ENCODE measurements at places on chromosomes 2 and 18.

DNA sequence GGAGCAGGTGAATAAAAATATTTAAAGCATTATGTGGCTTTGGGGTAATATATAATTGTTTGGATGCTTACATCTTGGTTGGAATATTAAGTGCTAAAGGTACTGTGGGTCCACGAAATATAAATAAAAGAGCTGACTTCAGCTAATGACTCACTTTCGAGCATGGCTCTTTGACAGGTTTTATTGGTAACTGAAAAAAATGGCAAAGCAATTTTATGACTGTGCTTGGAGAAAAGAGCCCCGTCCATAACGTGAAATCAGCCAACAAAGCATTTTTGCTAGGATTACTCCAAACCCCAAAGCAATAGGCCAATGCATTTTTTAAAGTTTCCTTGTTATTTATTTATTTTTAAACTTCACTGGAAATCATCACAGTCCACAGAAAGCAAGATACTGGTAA, 397.2 kb upstream of the CDH19 start:
- DNase-seq = no peak

DNA sequence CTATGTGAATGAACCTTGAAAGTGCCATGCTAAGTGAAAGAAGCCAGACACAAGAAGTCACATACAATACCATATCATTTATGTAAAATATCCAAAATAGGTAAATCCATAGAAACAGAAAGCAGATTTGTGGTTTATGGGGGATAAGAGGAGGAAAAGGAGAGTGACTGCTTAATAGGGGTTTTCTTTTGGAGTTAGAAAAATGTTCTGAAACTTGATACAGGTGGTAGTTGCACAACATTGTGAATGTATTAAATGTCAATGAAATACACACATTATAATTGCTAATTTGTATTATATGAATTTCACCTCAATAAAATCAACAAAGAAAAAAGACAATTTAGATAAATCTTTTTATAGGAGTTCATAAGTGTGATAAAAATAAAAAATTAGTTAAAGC, 37.1 kb downstream of the MEMO1 start:
- DNase-seq = no peak

GRCh38 chr2:120360307-120360855, 14.4 kb downstream of the INHBB start:
- no peak for DNase-seq

DNA sequence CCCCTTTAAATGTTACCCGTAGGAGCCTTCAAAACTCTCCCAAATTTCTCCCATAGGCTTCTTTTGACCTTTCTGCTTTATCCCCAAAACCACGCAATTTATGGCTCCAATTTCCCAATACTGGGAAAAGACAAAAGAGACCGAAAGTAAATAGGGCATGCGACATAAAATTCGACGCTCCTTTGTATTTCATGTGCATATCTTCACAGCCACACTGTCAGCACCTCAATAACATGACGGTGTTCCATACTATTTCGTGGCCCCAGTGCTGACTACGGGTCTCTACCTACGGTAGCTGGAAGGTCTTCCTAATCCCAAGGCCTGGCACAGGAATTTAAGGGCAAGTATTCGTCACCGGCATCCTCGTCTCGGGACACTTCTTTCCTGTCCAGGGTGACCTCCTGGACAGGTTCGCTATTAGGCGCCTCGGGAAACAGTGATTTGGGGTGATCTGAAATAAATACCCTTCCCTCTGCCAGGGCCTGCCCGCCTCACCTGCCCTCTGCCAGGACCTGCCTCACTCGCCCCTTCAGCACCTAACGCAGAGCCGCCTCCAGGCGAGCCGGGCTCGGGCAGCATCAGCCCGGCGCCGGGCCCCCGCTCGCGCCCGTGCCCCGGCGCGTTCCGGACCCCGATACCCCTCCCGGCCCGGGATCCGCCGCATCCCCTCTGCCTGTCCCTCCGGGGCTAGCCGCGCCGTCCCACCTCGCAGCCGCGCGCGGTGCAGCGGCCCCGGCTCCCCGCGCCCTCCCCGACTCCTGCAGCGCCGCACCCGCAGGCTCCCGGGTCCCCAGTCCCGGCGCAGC, 680 bp downstream of the DTNB start:
- DNase-seq = no peak

DNA sequence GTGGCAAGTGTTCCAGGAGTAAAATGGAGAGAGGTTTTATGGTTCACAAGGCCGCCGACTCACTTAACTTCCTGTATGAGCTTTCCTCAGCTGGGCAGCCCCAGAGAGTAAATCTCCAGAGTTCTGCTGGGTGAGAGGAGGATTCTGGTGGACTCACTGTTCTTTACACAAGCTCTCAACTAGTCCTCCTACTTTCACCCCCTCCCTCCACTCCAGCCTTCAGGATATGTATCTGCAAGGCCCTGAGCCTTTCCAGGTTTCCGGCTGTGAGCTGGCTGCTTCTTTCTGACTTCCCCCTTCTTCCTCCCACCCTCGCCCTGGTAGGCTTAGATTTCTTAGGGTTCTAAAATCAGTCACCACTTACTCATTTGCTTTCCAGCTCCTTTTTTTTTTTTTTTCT, 34.0 kb downstream of the EML6 start:
- no peak for DNase-seq

DNA sequence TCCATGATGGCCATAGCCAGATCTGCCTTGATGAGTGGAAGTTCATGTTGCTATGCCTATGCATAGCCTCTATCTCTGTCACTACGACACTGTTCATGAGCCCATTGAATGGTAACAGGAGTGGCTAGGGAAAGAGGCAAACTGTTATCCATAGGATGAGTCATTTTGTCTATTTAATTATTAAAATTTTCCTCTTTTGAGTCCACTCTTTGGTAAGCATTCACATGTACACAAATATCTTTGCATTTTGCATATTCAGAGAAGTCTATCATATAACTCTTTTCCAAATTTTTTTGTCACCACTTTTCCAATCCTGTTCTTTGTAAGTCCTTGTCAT, 364.4 kb downstream of the KCNJ3 start:
- DNase-seq = no peak

DNA sequence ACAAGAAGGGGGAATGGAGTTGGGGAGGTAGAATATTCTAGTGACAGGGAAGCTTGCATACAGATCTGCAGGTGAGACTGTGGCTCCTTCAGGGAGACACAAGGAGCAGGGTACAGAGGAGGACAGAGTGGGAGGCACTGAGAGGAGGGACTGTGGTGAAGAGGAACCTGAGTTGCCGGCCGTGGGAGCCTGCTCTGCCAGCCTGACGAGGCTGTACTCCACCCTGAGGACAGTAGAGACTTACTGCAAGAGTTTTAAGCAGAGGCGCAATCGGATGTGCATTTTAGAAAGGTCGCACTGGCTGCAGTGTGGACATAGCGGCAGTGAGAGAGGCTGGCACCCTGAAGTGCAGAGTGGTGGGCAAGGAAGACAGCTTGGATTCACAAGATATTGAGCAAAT, 185.8 kb downstream of the GFPT1 start:
- DNase-seq = no peak

DNA sequence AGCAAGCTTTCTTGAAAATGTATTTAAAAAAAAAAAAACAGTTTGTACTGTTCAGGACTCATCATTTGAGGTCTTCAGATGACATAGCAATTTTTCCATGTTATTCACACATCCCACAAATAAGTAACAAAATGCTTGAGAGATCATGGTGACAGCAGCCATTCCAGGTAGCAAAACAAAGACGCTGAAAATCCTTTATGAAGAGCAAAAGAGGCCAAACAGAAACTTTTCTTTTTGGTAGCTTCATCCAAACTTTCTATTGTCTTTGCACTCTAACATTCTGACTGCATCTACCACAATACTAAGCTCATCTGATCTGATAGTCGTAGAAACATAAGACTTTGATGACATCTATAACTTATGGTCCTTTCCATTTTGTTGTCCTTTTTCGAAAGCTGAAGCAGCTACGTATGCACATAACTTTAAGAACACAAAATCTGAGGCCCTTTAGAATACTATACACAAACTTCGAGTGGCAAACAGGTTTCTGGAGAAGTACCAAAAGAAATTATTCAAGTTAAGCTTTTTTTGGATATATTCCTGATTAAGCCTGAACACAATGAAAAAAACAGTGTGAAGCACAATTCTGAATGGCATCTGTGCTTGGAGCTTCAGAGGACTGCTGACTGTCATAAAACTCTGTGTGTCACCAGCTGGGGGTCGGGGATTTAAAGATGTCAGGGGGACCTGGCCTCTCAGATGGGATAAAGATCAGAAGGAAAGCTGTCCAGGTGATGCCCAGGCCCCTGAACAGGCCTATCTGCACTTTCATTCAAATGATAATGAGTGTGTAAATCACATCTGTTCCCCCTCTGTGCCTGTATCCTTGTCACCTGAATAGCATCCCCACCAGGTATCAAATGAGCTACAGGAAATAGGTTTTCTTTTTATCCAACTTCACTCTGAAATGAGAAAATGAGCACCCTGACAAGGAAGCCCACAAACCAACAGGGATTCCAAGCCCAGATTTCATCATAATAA, 75.8 kb downstream of the ZEB2 start:
- no peak for DNase-seq

DNA sequence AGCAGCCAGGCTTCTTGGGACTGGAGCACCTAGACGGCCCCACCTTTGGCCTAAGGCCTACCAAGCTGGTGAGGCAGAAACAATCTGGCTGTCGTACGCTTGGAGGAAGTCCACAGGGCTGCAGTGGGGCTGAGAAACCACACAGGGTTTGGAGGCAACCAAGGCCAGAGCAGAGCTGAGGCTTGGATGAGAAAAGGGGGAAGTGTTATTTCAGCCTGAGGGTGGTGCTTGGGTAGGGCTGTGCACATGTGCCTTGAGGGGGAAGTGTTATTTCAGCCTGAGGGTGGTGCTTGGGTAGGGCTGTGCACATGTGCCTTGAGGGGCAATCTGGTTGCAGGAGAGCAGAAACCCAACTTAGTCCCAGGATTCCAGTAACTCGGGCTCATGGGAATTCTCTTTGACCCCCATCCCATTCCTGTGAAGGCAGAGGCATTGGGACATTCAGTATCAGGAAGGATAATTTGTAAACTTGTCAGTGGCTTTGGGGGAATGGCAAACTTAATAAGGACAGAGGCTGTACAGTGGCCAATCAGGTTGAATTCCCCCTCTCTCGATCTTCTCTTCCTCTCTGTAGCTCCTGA, 971 bp upstream of the FBXO41 start:
- no peak for DNase-seq

DNA sequence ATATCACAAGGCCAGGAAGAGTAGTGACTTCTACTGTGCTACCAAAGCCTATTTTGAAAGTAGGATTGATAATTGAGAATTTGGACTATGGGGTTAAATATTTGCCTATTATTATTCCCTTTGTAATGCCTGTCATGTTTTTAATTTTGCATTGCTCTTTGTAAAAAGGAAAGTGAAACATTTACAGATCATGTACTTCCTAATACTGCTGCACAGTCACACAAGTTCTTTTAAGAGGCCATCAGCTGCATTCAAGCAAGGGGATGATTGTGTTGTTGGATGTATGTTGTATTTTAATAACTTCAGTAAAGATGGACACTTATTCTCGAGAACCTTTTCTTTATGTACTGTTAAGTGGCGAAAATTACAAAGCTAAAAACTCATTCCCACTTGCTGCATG, 70.1 kb downstream of the PLEKHA3 start:
- no peak for DNase-seq

GRCh38 chr2:40642726-40643125, 190.8 kb upstream of the SLC8A1 start:
- DNase-seq = no peak

- no peak for DNase-seq
Observed at GRCh38 chr18:47146206-47146605, 4.1 kb downstream of the HDHD2 start.

DNA sequence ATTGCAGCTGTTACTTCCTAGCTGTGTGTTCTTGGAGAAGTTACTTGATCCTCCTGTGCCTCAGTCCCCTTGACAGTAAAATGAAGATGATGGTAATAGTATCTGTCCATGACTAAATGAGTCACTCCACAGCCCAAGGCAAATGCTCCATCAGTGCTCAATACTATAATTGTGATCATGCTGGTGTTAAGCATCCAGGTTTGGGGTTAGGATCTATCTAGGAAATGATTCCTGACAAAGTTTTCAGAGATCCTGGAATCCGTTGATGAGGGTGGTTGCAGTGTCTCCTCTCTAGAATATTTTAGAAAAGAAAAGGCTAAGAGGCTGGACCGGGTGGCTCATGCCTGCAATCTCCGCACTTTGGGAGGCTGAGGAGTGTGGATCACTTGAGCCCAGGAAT, 2.7 kb upstream of the PRELID3A start:
- DNase-seq = no peak
